CD8-positive, alpha-beta T cell (primary cell): ENCODE measurements at places on chromosomes 3 and 15.

- no peak for DNase-seq
Measured at GRCh38 chr3:80230962-80231361, 463.2 kb upstream of the ROBO1 start.

GRCh38 chr15:73750438-73750837, 2.7 kb downstream of the INSYN1 start:
- DNase-seq, result no peak

DNA sequence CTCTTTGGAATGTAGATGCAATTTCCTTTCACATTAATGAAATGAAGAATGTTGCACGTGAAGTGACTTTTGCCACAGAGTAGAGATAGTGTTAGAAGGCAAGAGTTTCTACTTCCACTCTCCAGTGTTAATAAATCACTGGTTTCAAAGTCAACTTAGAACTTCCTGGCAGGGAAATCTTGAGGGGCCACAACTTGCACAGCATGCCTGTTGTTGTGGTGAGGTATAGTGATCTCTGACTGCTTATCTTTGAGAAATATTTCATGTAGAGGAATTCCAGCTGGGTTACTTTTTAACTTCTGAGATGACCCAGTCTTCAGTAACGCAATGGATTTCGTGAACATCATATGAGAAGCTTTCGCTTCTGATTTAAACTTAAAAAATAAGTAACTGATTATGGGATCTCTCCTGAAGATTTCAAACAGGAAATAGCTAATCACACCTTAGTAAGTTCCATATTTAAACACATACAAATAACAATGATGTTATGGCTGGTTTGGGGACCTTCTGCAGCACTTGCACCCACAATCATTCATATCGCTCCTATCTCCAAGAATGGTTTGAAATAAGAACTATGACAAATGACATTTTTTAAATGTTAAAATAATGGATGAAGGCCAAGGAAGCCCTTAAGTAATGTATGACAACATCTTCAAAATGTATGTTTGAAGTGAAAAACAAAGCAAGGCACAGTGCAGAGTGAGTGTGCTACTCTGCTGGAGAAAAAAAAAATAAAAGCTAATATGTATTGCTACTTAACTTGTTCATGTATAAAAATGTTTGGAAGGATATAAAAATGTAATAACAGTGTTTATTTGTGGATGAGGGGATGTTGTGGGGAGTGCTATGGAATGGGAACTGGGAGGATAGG, 726.5 kb upstream of the NECTIN3 start:
- DNase-seq, result no peak

GRCh38 chr15:77807115-77807514, 174.4 kb upstream of the LINGO1 start:
- no peak for DNase-seq

- peak; percentile 73 for DNase-seq
Measured at GRCh38 chr15:78061963-78062427, 15.5 kb downstream of the TBC1D2B start.

GRCh38 chr15:89680282-89680873, 1.2 kb upstream of the PLIN1 start:
- DNase-seq, result no peak

GRCh38 chr3:18236726-18237125, 188.4 kb downstream of the SATB1 start:
- DNase-seq, result no peak

- DNase-seq, result no peak
Measured at GRCh38 chr3:197491923-197492664, 63.7 kb downstream of the BDH1 start.

DNA sequence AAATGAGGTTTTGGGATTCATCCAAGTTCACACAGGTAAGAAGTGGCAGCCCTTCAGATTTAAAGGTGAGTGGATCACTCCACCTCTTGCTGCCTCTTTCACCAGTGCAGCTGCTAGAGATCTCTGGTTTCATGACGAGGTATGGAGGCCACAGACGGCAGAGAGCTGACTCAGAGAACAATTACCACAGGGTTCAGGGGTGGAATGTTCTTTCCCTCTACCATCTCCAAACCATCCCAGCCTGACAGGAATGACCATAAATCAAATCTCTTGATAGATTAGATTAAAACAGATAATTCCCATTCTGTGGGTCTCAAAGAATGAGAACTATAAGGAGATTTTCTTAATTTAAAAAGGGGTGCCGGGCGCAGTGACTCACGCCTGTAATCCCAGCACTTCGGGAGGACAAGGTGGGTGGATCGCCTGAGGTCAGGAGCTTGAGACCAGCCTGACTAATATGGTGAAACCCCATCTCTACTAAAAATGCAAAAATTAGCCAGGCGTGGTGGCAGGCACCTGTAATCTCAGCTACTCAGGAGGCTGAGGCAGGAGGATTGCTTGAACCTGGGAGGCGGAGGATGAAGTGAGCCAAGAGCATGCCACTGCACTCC, 174.2 kb upstream of the ATP11B start:
- no peak for DNase-seq

DNA sequence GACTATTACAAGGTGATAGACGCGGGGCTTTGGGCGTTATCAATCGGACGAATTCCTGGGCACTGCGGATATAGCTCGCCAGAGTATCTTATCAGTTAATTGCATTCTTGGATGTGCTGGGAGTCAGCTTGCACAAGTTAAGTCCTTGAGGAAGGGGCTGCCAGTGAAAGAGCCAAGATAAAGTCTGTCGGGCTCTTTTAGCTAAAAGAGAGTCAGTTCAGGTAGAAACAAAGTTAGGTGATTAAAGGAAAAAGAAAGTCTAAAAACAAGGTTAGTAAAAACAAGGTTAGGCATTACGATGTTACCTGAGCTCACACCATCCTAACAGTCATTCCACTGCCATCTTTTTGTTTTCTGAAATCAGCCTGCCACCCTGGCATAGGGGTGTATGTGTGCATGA, 6.1 kb upstream of the MCF2L2 start:
- DNase-seq, result no peak

DNA sequence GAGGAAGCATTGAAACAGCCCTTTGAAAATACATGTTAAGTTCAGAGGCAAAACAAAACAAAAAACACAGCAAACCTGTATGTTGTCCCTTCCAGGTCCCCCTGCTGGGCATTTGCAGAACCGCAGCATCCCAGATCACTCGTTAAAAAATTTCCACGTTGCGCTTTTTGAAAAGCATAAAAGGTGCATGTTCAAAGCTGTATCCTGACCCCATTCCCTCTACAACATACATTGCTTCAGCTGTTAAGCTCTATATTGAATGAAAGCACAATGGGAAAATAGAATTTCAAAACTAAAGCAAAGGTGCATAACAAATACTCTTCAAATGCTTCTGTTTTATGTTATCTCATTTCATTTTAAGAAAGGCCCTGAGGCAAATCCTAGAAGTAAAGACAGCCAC, 328.3 kb downstream of the THSD4 start:
- DNase-seq, result no peak

GRCh38 chr15:41961001-41961518, 11.3 kb downstream of the EHD4 start:
- DNase-seq, result no peak

DNA sequence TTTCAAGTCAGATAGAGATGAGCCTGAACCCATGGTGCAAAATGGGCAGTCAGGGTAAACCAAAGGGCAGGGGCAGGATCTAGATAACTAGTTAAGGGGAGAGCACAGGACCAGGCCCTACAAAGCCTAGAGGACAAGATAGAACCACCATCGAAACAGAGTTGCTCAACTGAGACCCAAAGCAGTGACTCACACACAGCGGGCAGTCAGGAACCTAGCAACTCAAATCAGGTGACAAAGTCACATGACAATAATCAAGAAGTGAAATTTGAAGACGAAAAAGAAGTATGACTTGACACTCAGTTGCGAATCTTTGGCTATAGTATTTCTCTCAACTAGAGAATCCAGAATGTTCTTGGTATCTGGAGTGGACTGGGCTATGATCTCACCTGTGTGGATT, 136.0 kb upstream of the PTPRG start:
- DNase-seq, result no peak

- no peak for DNase-seq
Measured at GRCh38 chr3:67647390-67647878, 7.0 kb downstream of the SUCLG2 start.

- DNase-seq, result no peak
Measured at GRCh38 chr3:190193210-190193609, 72.5 kb upstream of the P3H2 start.

DNA sequence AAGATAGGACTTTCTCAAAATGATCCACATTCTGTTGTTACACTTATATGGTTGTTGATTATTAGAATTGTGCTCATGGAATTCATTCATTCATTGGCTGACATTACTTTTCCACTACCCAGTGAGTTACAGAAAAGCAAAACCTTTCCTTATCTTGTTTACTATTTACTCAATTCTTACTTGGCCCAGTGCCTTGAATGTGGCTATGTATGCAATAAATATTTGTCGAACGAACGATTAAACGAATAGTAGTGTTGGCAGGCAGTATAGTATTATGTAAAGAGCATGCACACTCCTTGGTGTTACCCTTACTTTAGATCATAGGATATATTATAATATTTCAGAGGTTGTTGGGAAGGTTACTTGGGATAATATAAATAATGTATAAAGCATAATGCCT, 31.0 kb downstream of the CTDSPL2 start:
- no peak for DNase-seq

GRCh38 chr3:177773717-177774116, 576.4 kb upstream of the TBL1XR1 start:
- no peak for DNase-seq

GRCh38 chr15:77983091-77983707, 94.3 kb downstream of the TBC1D2B start:
- DNase-seq, result no peak

DNA sequence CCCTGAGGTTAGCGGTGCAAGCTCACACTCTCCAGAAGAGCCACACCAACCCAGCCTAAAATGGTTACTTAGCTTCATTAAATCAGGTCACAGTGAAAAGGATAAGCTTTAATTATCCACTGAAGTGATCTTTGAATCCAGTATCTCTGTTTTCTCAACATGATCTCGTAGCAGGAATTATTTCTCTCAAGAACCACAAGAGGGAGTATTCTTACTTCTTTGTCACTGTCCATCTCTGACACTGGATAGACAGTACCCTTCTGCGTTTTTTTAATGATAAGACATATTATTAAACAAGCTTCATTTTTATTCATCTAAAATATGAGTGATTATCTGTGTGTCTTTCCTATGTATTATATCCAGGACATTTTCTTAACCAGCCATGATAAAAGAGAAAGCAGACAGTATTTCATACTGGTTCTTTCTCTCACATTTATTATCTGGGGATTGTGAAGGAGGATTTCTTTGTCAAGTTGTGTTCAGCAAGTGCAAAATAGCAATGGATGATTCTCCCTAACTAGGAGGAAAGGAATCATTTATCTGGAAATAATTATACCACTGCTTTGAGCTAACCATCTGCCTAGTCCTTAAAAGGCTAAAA, 105.4 kb upstream of the CCDC54 start:
- DNase-seq, result no peak

DNA sequence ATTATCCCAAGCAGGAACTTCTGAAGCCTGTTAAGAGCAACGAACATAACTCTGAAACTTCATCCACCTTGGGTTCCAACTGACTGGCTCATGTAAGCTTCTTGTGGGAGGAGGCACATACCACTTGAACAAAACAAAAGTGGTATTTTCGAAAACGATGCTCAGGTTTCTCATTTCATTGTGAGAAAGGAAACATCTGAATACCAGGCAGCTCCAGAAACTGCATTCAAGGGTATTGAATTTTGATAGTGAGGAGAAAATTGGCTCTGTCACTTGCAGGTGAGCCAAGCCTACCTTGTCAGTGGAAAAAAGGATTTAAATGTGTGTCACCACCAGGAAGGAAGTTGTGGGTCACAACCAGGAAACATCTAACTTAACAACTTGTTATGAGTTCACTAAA, 218.1 kb upstream of the SATB1 start:
- DNase-seq, result no peak

DNA sequence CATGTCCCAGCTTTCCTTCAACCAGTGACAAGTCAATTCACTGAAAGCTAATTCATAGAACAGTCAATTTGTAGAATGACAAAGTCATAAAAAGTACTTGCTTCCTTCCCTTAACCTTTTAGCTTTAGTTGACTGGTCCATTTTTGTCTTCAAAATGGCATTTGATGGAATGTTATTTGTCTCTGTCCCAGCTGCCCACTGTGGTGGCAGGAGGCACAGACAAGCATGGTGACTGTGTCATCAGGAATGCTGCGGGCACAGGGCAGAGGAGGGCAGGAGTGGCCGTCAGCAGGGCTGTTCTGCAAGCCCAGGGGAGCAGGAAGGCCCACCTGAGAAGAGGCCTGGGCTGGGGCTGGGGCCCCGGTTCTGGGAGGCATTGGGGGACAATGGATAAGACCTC, 10.0 kb downstream of the IQSEC1 start:
- no peak for DNase-seq

GRCh38 chr3:55128225-55128823, 200.5 kb upstream of the LRTM1 start:
- no peak for DNase-seq

DNA sequence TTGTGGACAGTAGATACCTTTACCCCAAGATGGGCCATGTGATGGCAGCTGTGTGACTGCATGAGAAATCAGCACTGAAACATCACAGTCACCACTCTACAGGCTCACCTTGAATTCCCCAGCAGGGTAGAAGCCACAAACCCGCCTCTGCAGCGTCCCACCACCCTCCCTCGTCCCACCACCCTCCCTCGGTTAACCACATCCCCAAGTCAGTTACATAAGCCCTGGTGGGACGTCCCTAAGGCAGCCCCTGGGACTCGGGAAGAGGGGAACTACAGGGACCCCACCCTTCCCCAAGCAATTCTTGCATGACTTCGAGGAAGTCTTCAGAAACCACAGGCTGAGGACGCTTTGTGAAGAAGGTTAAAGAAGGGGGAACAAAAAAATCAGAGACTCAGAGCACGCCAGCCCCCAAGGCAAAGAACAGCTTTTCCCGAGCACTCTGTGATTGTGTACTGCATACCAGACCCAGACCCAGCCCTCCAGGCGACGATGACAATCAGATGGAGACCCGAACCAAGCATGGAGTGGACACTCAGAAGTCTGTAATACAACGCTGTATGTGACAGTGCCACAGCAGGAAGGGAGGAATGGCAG, 60.5 kb downstream of the SH3BP5 start:
- DNase-seq, result peak; percentile 72

DNA sequence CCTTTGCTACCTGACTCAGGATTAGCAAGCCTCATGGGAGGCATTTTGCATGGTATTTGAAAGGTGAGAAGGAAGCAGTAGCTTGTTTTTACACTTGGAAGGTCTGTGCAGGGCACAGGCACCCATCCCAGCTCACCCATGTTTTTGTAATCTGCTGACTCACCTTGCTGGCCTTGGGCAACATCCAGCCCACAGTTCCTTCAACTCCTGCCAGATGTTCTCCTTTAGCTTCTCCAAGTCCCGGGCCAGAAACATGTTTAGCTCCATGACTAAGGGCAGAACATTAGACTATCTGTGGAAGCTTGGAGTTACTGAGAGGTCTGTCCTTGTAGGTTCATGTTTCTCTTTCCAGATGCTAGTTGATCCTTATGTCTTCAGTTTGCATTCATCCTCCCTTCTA, 12.4 kb upstream of the ZNF770 start:
- DNase-seq, result no peak

DNA sequence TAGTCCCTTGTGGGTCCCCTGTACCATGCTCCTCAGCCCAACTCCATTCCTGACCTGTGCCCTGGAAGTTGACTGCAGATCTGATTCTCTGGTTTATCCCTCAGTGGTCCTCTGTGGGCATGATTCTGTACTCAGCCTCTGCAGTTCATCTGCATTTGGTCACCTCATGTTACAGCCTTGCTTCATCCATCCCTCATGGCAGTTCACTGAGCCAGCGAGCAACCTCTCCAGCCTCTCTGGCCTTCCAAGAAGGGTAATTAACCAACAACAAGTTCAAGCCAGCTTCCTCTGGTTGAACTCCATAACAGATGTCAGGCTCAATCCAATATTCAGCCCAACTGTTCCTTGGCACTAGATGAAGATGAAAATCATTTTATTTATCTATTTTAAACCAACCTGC, 509.5 kb downstream of the NTRK3 start:
- no peak for DNase-seq
